Right renal pelvis (tissue), 4 donors: ENCODE measurements at places on chromosomes 5 and 9. TPM values are rescaled to one million over a fixed set of nuclear protein-coding genes. Genes with fewer than 3 reads are reported as not detected.

DNA sequence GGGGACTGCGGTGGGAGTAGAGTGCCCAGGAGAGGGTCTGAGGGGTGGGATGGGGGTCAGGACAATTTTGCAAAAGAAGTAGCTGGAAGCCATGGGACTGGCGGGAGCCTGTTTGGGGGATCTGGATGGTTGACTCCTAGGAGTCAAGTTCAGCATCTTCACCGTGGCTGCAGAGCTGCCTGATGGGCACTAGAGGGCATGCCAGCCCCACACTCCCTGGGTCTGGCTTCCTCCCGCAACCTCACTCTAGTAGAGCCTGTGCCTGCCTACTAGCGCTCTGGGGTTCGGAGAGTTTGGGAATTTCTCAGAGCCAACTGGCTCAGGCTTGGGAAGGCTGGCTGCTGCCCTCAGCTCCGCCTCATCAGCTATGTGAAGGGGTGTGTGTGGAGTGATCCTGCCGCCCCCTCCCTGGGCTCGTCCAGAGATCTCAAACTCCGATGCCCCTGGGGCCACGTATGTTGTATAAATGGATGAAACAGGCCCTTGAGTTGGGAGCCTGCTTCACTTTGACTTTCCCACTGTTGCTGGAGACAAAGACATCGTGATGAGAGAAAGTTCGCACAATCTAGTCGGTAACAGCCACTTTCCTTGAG lies 10.8 kb downstream of the TSPAN17 start:
- DNase-seq = peak; percentile 33

GRCh38 chr5:52859628-52860027 lies 71.9 kb downstream of the ITGA1 start:
- DNase-seq = no peak

GRCh38 chr5:31823472-31823871 lies 184.5 kb downstream of the PDZD2 start:
- no peak for DNase-seq

The CRHBP gene
- polyA plus RNA-seq = 27.4 TPM

GRCh38 chr5:38830521-38831051 lies 15.2 kb upstream of the OSMR start:
- no peak for DNase-seq

DNA sequence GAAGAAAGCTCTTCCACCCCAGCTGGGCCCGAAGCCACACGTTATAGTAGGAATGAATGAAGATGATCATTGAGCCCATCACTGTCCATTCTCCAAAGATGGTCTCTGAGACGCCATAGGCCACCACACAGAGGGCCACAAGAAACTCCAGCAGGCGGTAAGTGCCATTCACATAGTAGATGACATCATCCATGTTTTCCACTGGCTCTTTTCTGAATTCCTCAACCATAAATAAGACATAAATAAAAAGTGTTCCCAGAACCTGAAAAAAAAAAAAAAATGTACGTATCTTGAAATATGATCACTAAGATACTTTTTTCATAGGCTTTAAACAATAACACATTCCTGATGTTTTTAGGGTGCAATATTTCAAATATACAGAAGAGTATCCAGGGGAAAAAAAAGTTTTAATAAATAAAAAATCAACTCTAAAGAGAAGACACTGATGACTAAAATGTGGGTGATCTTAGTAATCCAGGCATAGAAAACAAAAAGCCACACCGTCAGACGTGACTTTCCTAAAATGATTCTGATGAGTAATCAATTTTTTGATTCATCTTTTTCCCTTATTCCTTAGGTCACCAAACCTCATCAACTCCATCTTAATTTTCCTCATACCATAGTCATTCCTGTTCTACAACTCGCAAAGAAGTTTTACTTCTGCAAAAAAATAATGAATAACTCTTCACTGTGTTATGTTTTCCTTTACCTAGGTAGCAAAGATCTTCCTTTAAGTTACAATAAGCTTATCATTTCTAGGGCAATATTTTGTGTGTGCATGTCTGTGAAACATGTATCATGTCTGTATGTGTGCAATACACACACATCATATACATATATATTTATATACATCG lies 47.8 kb downstream of the RNF145 start:
- DNase-seq = no peak

DNA sequence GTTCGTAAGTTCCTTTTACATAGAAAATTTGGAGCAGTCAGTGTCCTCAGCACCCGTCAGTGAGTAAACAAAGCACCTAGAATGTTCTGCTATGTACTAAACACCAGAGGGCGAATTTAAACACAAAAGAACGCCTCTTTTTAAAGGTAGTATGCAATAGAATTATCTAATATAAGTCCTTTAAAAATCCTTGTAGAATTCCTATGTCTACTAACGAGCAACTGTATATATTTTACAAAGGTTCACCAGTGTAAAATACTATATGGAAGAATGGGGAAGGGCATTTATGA lies 499 bp upstream of the TMEM232 start:
- no peak for DNase-seq

DNA sequence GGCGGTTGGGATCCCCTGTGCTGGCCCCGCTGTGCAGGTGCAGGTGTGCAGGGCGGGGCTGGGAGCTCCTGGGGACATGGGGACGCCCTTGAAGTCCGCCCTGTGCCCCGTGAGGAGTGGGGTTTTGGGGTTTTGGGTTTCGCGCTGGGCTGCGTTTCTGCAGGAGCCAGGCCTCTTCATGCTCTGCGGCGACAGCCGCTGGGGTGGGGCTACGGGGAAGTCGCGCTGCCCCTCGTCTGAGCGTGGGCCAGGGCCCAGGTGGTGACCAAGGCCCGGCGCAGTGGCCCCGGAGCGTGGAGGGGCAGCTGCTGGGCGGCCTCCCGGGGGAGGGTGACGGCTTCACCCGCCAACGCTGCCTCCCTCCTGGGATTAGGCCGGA lies 47.8 kb upstream of the IRX4 start:
- DNase-seq = no peak

DNA sequence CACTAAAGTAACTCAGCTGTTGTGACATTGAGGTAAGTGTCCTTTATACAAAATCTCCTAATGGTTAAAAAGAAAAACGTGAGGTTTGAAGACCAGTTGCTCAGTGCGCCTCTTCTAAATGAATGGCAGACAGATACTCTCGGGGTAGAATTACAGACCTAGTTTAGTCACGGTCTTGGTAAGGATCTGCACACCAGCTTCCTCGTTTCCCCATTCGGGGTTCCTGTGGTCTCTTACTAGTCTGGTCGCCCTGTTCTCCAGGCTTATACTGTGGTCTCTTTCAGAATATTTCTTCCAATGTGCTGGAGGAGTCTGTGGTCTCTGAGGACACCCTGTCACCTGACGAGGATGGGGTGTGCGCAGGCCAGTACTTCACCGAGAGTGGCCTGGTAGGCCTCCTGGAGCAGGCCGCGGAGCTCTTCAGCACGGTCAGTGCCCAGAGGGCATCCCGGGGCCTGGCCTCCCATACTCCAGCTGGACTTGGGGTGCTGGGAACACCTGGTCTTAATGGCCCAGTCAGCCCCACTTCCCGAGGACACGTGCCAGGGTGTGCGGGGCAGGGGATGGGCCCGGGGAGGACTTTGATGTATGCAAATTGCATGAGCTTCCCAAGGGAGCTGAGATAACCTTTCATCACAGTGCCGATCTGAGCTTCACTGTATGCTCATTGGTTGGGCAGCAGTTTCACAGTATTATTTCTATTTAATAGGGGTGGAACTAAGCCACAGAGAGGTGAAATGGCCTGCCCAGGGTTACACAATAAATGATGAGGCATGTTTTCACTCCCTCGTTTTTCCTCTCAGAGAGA lies 224.5 kb downstream of the DOCK8 start:
- no peak for DNase-seq

DNA sequence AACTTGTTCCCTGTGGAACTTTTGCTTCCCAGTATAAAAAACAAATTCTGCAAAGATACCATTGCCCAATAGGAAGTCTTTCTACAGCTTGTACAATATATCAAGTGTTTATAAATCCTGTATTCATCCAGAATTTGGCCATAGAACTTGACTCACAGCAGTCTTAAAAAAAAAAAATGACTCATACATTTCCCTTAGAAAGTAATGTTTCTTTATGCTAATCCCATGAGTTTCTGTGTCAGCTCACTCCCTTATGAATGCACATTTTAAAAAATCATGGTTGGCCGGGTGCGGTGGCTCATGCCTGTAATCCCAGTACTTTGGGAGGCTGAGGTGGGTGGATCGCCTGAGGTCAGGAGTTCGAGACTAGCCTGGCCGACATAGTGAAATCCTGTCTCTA lies 89.3 kb upstream of the DMRT1 start:
- DNase-seq = no peak

DNA sequence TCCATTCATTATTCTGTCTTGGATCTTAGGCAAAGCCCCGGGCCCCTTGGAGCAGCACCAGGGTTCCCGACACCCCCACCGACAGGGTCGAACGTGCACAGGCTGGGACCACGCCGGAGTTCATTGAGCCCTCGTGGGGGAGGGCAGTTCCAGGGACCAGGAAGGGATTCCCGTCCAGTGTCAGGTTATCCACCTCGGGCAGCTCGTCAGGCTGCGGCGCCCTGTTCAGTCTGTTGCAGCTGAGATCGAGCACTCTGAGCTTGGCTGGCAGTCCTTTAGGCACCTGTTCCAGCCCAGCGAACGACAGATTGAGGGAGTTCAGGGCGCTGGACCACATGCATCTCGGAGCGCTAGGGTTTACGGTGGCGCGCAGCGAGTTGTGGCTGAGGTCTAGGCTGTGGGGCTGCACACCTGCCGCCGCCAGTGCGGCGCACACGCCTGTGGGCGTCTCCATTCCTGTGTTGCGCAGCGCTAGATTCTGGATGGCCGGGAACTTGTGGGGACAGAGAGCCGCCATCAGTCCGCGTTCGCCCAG lies 1.1 kb downstream of the CD14 start:
- no peak for DNase-seq

DNA sequence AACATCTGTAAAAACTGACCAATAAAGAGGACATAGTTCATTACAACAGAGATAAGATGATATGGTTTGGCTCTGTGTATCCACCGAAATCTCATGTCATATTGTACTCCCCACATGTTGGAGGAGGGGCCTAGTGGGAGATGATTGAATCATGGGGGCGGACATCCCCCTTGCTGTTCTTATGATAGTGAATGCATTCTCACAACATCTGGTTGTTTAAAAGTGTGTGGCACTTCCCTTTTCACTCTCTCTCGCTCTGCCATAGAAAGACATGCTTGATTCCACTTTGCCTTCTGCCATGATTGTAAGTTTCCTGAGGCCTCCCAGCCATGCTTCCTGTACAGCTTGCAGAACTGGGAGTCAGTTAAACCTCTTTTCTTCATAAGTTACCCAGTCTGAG lies 292.8 kb downstream of the SLF1 start:
- DNase-seq = no peak

DNA sequence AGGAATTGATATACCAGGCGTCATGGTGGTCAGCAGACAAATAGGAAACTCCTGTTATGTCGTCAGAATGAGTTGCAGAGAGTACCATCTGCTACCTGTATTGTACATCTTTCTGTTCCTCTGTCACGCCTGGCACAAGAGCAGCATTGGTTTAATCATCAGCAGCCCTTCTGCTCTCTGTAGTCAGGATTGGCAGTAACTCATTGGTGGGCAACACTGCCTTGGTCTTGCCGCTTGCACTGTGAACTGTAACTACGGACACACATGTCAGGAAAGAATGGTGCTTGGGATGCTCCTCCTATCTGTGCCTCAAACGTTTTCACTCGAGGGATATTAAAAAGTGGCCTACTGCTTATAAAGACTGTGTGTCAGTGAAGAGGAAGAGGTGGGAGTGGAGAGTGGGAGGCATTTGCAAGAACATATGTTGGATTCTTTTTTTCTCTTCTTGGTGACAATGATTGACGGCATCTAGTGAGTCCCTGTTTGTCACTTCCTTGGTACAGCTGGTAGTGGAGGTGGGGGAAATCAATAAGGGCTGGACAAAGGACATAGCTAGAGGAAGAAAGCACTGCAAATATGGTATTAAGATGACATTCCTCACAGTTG lies 76.6 kb downstream of the F2RL2 start:
- no peak for DNase-seq

- no peak for DNase-seq
Measured at GRCh38 chr5:147286296-147286695, 51.5 kb downstream of the STK32A start.

The PCDHA9 gene
- 0.06 TPM for polyA plus RNA-seq

GRCh38 chr9:37229882-37230482 lies 109.6 kb downstream of the ZCCHC7 start:
- no peak for DNase-seq

The CFAP77 gene
- 0.79 TPM for polyA plus RNA-seq

GRCh38 chr5:152293189-152293588 lies 111.9 kb downstream of the NMUR2 start:
- no peak for DNase-seq

The GNA14 gene
- 17.3 TPM for polyA plus RNA-seq

The LSM11 gene
- polyA plus RNA-seq = 8.2 TPM

GRCh38 chr5:56264417-56265025 lies 31.4 kb upstream of the ANKRD55 start:
- no peak for DNase-seq

DNA sequence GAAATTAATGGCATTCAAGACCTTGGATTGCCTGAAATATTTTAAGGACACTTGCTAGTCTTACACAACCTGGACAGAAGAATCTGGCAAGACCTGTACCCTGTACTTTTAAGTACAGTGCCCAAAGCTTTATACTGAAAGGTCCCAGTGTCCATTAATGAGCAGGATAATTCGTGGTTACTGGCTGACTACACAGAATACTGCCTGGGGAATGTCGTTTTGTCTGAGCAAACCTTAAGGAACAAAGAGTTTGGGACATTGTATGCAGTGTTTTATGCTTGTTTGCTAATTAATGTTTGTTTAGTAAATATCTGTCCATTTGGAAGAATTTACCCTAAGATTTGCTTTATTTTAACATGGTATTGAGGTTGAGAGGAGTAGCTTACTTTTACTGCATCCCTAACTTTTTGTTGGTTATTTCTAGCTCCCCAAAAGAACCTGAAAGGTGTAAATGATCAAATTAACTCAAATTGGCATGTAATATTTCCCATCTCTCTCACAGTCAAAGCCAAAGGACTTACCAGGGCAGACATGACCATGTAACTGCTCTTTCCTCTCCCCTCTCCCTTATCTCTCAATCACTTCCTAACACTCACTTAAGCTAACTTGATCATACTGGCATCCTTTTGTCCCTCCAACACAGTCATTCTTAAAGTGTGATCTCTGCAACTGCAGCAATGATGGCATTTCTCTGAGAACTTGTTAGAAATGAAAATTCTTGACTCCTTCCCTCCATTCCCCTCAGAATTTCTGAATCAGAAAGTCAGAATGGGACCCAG lies 15.7 kb downstream of the RANBP3L start:
- no peak for DNase-seq

The C6 gene
- polyA plus RNA-seq = 3.2 TPM

The SNCAIP gene
- polyA plus RNA-seq = 19.9 TPM
